ENCODE measurements at places on chromosomes 11 and 22.

- DNase-seq = peak; percentile 95
Measured at GRCh38 chr11:71448257-71449171, at the start of gene DHCR7. TSS of gene DHCR7 (minus strand) at chr11:71448393. CDS start at chr11:71444952, 3,441 bp downstream.

- no peak for DNase-seq
Measured at GRCh38 chr22:50004918-50005317, 7.6 kb downstream of the IL17REL start.

DNA sequence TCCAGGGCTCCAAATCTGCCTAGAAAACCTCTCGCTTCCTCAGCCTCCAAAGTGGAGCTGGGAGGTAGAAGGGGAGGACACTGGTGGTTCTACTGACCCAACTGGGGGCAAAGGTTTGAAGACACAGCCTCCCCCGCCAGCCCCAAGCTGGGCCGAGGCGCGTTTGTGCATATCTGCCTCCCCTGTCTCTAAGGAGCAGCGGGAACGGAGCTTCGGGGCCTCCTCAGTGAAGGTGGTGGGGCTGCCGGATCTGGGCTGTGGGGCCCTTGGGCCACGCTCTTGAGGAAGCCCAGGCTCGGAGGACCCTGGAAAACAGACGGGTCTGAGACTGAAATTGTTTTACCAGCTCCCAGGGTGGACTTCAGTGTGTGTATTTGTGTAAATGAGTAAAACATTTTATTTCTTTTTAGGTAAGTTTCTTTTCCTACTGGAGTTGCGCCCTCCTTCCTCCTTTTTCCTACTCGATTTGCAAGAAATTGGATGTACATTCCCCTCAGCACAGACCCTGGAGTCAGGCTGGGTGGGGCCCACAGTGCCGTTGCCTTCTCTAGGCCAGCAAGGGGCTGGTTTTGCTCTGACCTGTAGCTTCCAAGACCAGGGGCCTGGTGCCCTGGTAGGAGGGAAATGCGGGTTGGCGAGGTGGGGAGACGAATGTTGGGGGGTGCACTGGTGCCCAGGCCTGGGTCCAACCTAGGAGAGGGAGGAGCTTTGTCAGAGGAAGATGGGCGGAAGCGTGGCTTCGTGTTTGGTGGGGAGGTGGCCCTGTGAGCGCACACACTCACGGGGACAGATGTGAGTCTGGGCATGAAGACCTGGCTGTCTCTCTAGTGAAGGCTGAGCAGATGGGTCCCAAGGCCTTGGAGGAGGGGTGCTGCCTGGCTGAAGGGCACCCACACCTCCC is 50.6 kb downstream of the ST14 start:
- DNase-seq = no peak

- DNase-seq = no peak
Measured at GRCh38 chr11:27949951-27950738, 157.8 kb downstream of the KIF18A start.

DNA sequence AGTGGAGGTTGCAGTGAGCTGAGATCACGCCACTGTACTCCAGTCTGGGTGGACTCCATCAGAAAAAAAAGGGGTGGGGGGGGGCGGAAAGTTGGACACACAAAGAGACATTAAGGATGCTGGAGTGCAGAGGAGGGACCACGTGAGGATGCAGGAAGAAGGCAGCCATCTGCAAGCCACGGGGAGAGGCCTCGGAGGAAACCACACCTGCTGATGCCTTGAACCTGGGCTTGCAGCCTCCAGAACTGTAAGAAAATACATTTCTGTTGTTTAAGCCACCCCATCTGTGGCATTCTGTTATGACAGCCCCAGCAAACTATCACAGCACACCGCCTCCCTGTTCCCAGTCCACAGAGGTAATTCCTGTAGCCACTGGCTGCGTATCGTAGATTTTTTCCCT is 9.2 kb upstream of the STIP1 start:
- DNase-seq = no peak

- DNase-seq = no peak
Measured at GRCh38 chr22:35824256-35824655, 106.6 kb downstream of the APOL5 start.

DNA sequence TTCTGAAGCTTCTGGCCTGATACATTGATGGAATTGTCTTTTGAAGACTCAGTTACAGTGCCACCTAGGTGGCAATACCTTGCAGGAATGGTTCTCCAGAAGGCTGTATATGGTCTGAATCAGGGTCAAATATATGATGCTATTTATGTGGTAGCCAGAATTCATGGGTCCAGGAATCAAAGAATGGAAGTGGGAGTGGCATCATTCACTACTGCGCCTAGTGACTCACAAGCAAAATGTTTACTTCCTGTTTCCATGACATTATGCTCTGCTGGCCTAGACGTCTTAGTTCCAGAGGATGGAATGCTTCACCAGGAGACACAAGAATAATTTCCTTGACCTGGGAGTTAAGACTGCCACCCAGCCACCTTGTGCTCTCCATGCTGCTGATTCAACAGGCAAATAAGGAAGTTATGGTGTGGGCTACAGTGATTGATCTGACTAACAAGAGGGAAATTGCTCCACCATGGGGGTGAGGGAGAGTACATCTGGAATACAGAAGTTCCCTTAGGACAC is 491.8 kb downstream of the ETS1 start:
- DNase-seq = no peak

DNA sequence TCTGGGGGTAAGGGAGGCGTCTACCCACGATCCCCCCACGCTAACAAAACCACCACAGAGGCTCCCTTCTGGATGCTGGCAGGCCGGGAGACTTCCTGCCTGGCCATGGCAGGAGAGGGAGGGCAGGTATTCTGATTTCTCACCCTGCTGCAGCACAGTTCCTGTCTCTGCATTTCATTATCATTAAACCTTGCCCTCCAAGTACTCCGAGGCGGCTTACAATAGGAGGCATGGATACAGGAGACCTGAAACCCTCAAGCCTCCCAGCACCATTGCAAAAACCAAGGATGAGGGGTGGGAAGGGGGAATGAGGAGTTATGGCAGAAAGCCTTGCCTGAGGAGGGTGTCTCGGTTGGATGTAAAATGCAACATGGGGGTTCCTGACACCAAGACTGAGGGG is 44.1 kb upstream of the MN1 start:
- no peak for DNase-seq

DNA sequence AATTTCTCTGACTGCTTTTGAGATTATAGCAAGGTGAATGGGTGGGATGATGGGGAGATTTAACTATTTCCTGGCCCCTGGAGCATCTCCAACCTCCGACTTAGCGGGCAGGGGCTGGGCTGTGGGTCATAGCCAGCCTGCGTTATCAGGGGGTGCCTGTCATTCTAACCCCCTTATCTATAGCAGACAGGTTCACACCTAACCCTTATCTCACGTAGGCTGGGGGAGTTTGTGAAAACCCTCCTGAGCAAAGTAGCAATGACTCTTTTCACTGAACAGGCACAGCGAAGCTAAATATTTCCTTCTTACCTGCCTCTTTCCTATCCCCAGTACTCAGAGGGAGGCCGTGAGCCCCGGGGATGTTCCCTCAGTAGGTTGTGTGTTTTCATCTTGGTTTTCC is 511.4 kb upstream of the B3GAT1 start:
- no peak for DNase-seq

DNA sequence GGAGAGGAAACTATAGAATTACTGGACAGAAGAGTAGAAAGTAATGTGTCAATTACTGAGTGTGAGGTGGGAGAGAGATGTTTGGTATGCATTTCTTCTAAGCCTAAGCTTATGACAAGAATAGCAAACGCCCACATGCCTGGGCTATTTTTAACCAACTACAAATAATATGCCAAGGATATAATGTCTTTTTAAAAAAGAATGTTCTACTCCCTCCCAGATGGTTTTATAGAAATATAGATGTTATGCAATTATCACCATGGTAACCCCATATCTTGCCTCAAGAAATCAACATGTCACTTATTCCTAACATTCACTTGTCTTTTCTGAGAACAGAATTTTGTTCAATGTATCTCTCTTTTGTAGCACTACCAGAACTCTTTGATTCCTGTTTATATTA is 996.7 kb upstream of the CHORDC1 start:
- no peak for DNase-seq

DNA sequence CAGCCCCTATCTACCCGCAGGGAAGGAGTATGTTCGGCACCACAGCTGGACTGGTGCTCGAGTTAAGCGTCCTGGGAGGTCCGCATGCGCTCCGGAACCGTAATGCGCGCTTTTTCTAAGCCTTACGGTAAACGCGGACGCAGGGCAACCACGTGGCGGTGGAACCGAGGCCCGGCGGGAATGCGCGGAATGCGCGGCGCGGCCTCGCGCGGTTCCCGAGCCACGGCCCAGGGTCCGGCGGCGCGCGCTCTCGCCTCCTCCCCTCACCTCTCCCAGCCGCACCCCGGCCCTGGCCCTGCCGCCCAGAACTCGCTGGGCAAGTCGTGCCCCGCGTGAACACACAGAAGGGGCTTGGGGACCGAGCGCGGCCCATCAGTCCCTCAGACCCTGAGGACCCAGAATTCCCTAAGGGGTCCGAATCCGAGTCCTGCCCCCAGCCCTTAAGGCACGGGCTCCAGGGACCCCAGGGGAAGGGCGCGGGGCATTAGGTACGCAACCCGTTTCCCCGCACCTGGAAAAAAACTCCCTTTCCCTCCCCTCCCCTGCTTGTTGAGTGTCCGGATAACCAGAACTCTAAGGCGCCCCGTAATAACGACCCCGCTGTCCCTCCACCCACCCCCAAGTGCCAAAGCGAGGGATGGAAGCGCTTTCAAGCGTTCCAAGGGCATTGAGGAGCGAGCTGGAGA is 4.3 kb upstream of the CCND1 start:
- no peak for DNase-seq

GRCh38 chr11:73113426-73113825 is 28.7 kb downstream of the FCHSD2 start:
- DNase-seq = no peak

DNA sequence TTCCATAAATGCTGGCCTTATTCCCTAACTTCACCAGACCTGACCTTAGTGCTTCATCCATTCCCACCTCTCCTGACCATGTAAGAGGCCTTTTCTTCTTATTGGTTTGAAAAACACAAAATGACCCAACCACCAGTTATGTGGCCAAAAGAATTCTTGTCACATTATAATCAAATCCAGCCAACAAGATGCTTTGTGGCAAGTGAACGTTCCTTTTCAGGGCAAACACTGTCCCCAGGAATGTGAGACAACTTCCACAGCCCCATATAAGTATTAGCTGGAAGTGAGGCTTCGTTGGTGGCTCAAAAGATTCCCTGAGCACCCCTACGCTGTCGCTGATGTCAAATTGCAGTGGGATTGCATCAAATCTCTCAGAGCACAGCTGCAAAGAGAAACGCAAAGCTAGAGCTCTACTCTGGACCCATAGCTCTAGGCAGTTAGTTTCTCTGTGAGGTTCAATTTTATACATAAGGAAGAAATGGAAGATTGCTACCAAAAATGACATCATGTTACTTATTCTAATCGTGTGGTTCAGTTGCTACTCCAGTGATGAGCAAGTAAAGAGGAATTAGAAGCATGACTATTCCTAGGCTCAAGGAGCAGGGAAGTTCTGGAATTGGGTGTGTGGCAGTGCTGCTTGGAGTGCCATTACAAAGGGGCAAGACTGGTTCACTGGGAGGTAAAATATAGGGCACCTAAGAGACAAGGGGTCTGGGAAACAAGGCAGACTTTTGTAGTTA is 26.1 kb downstream of the GLYATL1 start:
- DNase-seq = no peak

DNA sequence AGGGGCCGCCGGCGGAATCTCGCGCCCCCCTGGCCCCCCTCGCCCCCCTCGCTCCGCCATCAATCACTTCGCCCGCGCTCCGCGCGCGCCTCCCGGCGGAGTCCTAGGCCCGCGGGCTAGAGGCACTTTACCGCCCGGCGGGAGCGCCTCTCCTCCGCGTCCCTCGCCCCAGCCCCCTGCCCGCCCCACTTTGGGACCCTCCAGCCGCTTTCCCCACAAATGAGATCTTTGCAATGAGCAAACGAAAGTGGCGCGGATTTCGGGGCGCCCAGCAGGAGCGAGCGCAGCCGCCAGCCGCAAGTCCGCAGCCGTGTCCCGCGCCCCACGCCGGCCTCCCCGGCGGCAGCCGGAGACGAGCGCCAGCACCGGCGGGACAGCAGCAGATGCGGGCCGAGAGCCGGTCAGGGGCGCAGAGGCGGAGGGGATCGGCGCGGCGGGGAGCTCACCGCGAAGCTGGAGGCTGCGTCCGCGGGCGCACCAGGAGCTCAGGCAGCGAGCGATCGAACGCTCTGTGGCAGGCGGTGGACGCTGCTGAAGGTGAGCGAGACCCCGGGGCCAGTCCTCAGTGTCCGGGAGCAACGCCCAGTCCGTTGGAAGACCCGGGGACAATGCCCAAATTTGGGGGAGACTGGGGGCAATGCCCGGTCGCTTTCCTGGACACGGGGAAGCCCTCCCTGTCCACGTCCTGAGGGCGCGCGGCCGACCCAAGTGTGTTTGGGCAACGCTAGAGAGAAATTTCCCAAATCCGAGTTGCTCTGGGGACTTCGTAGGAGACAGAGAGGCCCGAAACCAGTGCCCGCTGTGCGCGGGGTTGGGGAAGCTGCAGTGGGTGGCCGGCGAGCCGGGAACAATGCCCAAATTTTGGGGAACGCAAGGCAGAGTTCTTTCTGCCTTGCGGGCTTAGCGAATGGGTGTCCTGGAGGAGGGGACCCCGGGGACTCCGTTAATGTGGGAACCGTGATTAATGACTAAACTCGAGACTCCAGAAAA is 1.5 kb upstream of the IGF2 start:
- no peak for DNase-seq

GRCh38 chr11:70587075-70587389 is 188.7 kb downstream of the CTTN start:
- DNase-seq = no peak

DNA sequence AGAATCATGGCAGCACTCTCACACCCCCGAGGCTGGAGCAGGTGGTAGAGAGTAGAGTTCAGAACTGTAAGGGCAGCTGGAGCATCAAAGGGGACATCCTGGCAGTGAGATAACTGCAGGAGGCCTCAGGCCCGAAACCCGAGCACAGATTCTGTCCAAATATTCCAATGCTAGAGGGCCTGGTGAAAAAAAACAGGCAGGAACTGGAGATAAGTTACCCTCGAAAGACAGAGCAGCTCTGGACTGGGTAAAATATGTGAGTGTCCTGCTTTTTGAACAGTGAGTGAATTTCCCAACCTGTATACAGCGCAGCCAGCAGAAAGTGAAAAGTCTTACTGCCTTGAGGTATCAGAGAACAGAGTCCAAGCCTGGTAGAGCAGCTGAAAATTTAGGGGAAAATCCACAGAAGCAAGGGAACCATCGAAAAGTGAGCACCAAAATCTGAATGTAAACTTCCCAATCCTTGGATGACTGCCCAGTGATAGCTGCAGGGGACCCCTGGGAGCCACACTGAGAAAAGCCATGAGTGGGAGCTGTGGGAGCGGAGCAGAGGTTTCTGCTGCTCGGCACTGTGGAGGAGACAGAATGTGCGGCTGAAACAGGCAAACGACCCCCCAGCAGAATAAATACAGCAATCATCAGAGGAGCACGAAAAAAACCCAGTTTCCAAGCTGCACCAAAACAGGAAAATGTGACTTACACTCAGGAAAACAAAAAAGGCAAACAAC is 50.6 kb downstream of the WNT11 start:
- DNase-seq = no peak

All from stimulated activated CD4-positive, alpha-beta T cell treated with anti-CD3 and anti-CD28 coated beads, Interleukin-1b, Interleukin-23, amount 100 ng/mL, for 48 hours (primary cell).